ENCODE measurements at places on chromosomes 2 and 18. TPM values are rescaled to one million over a fixed set of nuclear protein-coding genes. Genes with fewer than 3 reads are reported as not detected.

Gene CDK15
- not detected for total RNA-seq

Gene FZD7
- total RNA-seq, result 7.0 TPM

Gene GAD1
- total RNA-seq, result 0.79 TPM

Gene TGFA
- total RNA-seq, result 7.4 TPM

Gene PLEK
- not detected for total RNA-seq

Gene SPR
- total RNA-seq, result 140 TPM

Gene PLCD4
- 0.31 TPM for total RNA-seq

Gene COPS8
- 94.5 TPM for total RNA-seq

Gene OST4
- total RNA-seq, result 523 TPM

Gene GPBAR1
- total RNA-seq, result 0.15 TPM

Gene UGT1A3
- not detected for total RNA-seq

Gene CD8B
- not detected for total RNA-seq

Gene RAX
- total RNA-seq, result not detected

Gene RBMS1
- 65.8 TPM for total RNA-seq

Gene L3MBTL4
- total RNA-seq, result not detected

Gene RGPD3
- total RNA-seq, result 0.13 TPM

Gene NDC80
- total RNA-seq, result 16.5 TPM

Gene ESPNL
- 0.44 TPM for total RNA-seq

Gene HAT1
- total RNA-seq, result 78.8 TPM

Gene RNF138
- total RNA-seq, result 11.6 TPM

Gene IL36B
- not detected for total RNA-seq

Gene SLC30A3
- 4.8 TPM for total RNA-seq
